ENCODE measurements at places on chromosomes 4 and X. TPM values are rescaled to one million over a fixed set of nuclear protein-coding genes. Genes with fewer than 3 reads are reported as not detected.
A peak's percentile ranks its signal among the peaks of the same experiment; 100 is the strongest.

The PROM1 gene
- total RNA-seq: not detected

The CXXC4 gene
- total RNA-seq: not detected

The FRMPD4 gene
- not detected for total RNA-seq

The GEMIN8 gene
- total RNA-seq: 14.7 TPM

DNA sequence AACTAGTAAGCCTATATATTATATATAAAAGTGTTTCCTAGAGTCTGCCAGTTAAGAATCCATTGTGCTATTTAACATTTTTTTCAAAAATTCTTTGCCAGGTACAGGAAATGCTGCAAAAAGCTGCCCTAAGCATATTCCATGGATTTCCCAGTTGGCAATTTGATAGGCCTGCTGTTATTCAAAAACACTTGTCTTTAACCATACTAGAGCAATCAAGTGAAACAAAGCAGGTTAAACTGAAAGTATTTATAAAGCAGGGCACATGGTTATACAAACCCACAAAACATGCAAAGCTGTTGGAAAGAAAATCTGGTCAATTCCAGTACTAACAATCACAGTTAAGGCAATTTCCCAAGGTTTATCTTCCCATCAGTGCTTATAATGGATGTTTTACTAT lies 159.9 kb downstream of the UNC5C start:
- no peaks in the 10 kb centered on the region for H3K36me3 ChIP-seq
- H3K4me1 ChIP-seq: no peaks in the 10 kb centered on the region
- no peaks in the 10 kb centered on the region for H3K27me3 ChIP-seq
- no peak for DNase-seq
- no peak overlapping the region for H3K4me3 ChIP-seq
- H3K27ac ChIP-seq: no peak overlapping the region

The KLHL13 gene
- 2.8 TPM for total RNA-seq

DNA sequence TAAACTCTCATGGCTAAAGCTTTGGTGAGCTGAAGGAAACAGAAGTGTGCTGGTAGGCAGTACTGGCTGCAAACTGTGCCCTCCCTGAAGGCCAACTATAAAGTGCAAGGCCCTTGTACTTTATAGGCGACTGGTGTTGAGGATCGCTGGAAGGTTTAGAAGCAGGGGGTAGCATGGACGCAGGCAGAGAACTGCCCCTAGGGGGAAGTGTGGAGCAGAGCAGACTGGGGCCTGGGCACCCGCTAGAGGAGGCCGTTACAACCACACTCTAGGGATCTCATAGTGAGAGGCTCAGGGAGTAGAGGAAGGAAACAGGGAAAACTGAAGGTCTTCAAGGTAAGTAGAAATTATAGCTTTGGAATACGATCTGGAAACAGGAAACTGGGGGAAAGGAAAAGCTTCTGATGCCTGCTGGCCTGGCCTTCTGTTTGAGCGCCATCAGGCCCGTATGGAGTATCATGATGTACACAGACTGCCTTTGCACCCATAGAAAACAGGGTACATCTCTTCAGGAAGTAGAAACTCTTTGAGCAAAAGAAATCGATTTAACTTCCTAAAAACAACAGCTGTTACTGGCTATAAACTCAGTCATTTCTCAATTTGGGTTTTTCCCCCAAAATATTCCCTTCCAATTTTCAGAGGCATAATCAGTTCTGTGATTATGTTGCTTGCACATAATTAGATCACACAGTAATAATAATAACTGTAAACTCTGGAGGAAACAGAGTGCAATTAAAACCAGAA lies 23.9 kb upstream of the TMSB4X start:
- peak overlapping the region; percentile 95 for H3K27ac ChIP-seq
- H3K36me3 ChIP-seq: peaks cover 10% of the 10 kb centered on the region
- H3K27me3 ChIP-seq: no peaks in the 10 kb centered on the region
- peak overlapping the region; percentile 81 for H3K4me3 ChIP-seq

DNA sequence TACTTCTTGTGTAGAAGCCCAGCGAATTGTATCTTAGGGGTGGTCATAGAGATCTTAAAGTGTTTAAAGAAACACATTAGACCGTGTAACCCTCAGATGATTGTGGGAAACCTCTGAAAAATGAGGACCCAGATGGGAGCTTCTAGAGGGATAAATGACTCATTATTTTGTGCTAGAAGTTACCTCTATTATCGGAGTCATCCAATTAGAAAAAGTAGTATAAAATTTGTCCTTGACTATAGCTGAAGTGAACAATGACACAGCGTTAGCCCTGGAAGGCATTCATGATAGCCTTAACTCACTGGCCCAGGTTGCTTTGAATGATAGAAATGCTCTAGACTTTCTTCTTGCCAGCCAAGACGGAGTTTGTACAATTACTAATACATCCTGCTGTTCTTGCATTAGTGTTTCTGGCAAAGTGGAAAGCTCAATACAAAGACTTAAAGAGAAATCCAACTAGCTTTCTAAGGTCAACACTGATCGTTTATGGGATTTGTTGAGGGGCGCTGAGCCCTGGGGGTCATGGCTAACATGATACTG lies 178.9 kb upstream of the VEGFC start:
- DNase-seq: no peak
- no peak overlapping the region for H3K27ac ChIP-seq
- no peaks in the 10 kb centered on the region for H3K27me3 ChIP-seq
- no peaks in the 10 kb centered on the region for H3K4me1 ChIP-seq

The RPA4 gene
- total RNA-seq: 0.38 TPM

The SPANXN3 gene
- total RNA-seq: not detected

DNA sequence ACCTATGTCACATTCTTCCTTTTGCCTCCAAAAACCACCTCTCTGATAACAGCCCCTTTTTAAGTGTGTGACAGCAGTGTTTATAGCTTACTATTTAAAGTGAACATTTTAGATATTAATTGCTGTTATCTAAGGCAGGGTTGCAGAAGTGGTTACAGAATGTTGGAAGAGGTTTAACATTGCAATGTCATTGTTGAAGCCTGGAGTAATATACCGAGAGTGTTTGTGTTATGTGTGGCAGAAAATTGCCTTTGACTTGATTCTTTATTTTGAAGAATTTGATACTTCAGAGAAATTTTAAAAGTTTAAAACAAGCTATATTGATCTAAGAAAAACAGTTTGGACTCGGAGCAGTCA lies 37.1 kb downstream of the SMARCAD1 start:
- DNase-seq: no peak
- no peak overlapping the region for H3K27ac ChIP-seq
- no peak overlapping the region for H3K4me3 ChIP-seq

The RELL1 gene
- 15.3 TPM for total RNA-seq

Measured in activated CD8-positive, alpha-beta T cell treated with anti-CD3 and anti-CD28 coated beads for 36 hours (primary cell).